ENCODE measurements at places on chromosomes 6 and 20.
A peak's percentile ranks its signal among the peaks of the same experiment; 100 is the strongest.

DNA sequence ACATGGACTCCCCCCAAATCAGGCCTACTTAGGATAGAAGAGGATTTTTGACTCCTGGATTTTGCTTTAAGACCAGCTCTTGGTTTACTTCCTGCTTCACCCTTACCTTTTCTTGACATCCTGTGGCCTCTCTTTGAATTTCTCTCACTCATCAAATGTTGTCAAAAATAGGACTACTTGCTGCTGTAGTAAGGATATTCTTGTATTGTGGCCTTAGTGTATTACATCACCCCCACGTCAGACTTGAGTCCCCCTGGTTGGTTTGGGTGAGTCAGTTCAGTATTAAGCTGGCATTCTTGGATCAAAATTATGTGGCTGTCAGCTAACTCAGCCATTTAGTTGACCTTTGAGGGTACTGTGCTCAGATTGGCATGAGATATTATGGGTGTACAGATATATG, 1.1 kb downstream of the TPX2 start:
- DNase-seq: no peak

DNA sequence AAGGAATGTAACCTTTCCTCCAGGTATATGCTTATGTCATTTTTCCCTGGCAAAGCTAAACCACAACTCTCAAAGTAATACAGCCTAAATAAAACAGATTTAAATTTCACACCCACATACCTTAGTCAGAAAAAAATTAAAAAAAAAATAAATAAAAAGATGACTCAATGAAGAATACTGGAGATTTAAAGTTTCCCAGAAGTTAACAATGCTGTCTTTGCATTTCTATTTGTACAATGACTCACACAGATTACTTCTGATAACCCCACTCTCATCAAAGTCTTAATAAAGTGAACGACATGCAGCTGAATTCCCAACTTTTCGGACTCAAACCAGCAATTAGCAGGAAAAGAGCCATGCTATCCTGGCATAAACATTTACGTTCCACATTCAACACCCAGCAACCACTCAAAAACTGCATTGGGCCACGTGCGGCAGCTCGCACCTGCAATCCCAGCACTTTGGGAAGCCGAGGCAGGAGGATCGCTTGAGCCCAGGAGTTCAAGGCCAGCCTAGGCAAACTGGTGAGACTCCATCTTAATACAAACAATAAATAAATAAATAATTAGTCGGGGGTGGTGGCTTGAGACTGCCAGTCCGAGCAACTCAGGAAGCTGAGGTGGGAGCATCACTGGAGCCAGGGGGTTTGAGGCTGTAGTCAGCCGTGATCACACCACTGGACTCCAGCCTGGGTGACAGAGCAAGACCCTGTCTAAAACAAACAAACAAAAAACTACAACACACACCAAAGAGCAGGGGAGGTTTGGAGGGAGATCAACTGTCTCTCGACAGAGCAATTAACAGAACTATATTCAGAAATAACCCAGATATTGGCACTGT, 130.5 kb downstream of the WDR27 start:
- no peak for DNase-seq

DNA sequence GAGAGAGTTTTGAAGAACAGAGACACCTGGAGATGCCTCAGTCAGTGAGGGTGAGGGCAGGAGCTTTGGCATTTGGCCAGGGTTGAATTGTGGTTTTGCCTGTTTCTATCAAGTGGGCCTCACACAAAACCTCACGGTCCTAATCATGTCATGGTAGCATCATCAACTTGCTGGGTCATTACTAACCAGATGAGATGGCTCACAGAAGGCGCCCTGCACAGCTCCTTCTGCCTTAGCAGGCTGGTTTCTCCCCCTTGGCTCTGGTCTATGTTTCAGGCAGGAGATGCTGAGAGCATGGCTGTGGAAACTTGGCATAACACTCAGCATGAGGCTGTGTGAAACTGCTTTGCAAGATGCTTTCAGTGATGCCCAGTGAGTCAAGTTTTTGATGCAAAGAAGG, 99.3 kb downstream of the LRRC1 start:
- no peak for DNase-seq

DNA sequence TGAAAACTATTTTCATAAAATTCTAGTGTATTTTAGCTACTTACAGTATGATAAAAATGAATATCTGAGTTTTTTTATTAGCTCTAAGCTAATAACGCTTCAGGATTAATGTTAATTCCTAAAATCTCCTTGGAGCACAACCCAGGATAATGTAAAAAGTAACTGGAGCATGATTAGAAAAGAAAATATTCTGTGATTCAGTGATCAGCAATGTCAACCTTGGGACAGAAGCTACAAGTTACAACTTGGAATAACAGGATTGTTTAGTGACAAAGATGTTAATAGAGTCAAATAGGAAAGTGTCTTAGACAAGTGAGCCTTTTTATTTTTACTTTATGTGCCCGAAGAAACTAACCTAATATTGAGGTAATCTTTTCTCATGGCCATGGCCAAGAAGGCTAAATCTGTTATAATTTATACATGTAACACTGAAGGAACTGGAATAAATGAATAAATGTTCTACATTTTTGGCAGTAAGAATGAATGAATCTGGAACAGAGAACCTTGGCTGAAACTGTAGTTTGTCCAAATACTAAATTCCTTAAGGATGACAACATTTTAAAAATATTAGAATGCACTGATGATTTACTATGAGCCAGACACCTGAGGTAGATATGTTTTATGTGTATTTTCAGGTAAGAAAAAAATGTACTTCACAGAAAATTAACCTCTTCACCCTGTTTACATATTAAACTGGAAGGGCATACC, 994.0 kb downstream of the GRIK2 start:
- DNase-seq: no peak

DNA sequence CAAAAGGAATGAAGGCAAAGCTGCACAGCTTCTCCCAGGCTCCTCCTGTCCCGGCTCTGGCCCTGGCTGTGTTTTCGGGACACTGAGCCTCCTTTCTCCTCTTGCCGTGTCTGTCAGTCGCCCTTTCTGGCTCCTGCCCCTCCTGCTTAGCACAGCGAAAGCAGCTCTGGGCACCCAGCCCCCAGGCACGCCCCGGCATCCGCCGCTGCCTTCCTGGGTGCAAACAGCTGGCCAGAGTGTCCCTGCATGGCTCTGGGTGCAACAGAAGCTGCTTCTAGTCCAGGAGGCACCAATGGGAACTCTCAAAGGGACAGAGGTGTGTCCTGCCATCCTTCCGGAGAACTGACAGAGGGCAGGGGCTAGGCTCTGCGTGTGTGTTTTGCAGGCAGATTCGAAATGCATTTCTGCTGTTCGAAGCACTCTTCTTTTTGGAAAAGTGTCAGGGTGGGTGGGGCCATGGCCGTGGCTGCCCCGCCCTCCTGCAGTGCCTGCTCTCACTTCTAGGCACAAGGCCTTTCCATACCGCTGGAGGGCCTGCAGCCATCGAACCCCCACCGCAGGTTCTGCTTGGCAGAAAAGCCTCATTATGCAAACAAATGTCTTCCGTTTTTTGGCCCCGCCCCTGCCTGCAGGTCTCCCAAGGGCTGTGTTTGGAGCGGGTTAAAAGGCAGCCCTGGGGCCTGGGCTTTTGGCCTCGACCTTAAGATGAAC, 15.5 kb downstream of the COL9A3 start:
- DNase-seq: no peak

DNA sequence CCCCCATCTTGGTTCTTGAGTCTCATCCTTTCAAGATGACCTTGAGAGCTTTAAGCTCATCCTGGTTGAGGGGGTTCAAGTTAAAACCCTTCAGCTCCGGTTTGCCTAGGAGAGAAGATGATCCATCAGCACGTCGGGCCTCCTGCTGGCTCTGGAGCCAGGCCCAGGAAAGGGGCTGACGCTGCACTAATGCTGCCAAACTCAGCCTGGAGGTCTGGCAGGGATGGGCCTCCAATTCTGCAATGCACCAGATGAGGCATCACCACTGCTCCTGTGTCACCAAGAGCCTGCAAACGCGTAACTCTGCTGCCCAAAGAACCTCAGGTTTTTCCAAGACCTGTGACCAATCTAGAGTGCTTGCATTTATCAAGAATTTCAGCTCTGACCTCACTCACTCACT, 6.1 kb downstream of the PDRG1 start:
- no peak for DNase-seq

DNA sequence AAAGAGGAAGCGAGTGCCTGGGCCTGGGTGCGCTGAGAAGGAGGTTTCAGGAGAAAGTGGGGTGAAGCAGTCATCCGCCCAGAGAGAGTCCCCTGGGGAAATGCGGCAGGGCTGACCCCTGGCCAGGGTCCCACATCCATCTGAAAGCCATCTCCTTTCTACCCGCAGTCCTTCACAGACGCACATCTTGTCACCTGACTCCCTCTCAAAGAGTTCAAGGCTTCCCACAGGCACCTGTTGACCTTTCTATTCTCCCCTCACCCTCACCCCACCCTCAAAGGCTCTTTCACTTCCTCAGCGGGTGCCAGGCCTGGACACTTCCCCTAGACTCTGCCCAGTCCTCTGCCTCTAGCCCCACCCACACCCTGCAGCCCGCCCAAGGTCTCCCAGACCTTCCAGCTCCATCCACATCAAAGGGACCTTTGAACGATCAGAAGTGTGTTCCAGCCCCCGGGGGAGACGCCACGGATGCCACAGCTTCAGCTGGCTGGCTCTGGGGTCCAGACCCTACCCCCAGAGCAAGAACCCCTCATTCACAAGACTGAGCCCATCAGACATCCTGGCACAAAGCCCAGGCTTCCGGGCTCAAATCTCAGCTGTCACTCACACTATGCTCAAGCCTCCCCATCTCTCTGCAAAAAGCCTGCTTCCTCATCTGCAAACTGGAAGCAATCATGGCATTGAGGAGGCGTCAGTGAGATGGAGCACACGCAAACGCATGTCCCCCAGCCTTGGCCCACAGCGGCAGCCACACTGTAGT, 2.1 kb downstream of the CTSZ start:
- peak; percentile 49 for DNase-seq

GRCh38 chr6:120945905-120946594, 388.2 kb downstream of the TBC1D32 start:
- no peak for DNase-seq

DNA sequence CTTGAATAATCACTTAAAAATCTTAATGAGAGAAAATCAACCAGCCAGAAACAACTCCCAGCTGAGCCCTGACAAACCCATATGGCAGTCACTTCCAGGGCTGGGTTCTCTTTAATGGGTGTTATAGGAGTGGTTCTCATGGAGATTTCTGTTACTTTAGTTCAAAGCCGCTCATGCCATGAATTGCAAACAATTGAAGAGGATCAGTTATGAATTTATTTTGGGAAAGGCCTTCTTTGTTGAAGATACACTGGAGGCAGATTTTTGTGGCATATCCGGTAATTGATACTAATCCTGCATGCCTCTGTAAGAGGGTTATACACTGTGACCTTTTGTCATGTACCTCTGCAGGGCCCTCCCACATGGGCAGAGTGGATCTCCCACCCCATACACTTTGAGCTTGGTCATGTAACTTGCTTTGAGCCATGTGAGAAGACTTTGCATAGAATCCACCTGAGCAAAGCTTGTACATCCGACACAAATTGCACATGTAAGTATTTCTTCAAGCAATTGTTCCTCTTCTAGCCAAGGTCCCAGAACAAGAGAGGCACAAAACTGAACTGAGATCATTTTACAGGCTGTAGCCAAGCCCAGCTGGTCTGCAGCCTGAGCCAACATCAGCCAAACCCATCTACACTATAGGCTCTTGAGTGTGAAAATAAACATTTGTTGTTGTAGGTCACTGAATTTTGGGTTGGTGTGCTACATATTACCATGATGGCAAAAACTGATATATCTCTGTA, 492.3 kb downstream of the PREX1 start:
- DNase-seq: no peak

DNA sequence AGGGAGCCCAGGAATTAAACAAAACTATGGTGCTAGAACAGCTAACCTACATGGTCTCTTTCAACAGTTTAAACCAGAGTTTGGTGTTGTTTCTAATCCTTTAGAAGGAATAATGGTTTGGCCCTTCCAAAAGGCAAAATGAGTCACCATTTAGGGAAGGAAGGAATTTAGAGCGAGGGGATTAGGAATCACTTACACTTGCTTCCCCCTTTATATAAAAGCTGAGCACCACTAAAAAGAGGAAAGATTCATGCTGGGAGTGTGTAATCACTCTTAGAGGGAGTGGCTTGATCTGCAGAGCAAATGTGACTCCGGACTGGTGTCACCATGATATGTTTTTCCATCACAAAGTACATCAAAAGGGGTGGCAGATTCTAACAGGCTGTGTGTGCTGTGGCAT, 63.6 kb downstream of the F13A1 start:
- DNase-seq: no peak

GRCh38 chr20:5865604-5866003, 84.7 kb downstream of the TRMT6 start:
- DNase-seq: no peak

GRCh38 chr6:30689985-30690384, 799 bp downstream of the NRM start:
- no peak for DNase-seq
